ENCODE measurements at places on chromosomes 11 and 22.

GRCh38 chr22:44573451-44573850 is 75.4 kb upstream of the RTL6 start:
- DNase-seq: no peak

DNA sequence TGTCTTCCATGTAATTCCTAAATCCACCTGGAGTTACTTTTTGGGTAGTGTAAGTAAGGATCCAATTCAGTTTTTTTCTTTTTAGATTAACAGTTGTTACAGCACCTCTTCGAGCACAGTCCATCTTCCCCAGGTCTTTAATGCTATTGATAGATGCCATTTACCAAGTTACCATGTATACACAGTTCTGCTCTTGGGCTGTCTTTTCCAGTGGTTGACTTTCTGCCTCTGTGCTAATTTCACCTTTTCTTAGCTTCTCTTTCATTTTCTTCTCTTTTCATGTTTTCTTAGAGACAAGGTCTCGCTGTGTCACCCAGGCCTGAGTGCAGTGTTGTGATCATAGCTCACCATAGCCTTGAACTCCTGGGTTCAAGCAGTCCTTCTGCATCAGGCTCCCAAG is 12.0 kb downstream of the ATXN10 start:
- no peak for DNase-seq

DNA sequence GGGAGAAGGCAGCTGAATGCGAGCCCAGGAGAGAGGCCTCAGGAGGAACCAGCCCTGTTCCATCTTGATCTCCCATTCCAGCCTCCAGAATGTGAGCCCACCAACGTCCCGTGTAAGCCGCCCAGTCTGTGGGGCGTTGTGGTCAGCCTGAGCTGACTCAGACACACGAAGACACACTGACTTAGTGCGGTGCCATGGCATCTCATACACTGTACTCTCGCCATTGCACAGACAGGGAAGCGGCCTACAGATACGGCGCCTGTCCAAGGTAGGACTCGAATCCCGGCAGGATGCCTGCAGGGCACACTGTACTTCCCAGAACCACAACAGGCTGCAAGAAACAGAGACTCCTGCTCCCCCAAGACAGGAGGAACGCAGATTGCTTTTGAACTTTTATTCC is 179.6 kb downstream of the CTTN start:
- no peak for DNase-seq

DNA sequence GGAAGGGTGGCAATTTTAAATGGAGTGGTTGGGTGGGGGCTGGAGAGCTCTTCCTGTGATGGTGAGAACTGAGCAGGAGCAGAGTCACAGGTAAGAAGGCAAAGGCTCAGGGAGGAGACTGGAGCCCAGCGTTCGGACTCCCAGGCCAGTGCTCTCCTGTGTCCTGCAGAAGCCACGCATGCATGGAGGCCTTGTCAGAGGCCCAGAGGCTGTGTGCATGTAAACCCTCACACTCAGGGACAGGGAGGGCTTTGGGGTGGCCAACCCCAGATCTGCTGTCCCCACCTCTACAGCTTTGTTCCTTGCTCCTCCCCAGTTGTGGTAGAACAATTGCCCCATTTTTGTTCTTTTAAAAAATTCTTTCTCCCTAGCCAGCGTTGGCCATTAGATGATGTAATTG is 130.4 kb upstream of the PARVA start:
- no peak for DNase-seq

GRCh38 chr22:24200619-24201212 is 19.4 kb downstream of the SUSD2 start:
- no peak for DNase-seq

DNA sequence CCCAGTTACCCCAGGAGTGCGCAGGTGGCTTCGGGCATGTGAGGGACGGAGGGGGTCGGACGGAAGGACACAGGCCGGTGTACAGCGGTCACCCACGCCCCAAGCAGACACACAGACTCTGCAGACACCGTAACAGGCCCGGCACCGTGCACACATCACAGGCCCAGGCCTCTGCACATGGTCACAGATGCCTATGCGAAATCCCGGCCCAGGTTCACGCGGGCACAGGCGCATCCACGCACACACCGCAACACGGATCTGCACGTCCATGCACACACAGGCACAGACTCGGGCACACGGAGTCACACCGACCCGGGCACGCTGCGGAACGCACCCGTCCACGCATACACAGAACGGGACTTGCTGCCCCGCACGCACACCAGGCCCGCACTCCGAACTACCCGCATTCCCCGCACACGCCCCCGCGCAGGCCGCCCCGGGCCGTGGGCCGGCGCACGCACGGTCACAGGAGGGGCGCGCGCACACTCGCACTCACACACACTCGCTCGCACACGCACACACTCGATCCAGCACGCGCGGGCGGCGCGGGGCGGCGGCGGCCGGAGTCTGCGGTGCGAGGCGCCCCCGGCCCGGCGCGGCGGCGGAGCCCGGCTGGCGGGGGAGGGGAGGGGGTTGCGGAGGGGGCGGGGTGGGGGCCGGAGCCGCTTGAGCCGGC is at the start of gene MGAT3:
Gene MGAT3, plus strand, starts transcription at position 491 of the 676 bp plus-strand sequence. CDS start 30,336 bp downstream, outside the sequence.
- DNase-seq: no peak

- no peak for DNase-seq
Measured at GRCh38 chr22:39688186-39688785, 117.7 kb downstream of the CACNA1I start.

GRCh38 chr11:129146191-129146590 is 45.9 kb downstream of the ARHGAP32 start:
- DNase-seq: no peak

All from activated CD4-positive, alpha-beta T cell treated with anti-CD3 and anti-CD28 coated beads, Interleukin-2, amount 50 U/mL, for 24 hours (primary cell).